CD4-positive, alpha-beta T cell treated with Interleukin-6 for 4 hours (primary cell): ENCODE measurements at places on chromosomes 1 and 21.

DNA sequence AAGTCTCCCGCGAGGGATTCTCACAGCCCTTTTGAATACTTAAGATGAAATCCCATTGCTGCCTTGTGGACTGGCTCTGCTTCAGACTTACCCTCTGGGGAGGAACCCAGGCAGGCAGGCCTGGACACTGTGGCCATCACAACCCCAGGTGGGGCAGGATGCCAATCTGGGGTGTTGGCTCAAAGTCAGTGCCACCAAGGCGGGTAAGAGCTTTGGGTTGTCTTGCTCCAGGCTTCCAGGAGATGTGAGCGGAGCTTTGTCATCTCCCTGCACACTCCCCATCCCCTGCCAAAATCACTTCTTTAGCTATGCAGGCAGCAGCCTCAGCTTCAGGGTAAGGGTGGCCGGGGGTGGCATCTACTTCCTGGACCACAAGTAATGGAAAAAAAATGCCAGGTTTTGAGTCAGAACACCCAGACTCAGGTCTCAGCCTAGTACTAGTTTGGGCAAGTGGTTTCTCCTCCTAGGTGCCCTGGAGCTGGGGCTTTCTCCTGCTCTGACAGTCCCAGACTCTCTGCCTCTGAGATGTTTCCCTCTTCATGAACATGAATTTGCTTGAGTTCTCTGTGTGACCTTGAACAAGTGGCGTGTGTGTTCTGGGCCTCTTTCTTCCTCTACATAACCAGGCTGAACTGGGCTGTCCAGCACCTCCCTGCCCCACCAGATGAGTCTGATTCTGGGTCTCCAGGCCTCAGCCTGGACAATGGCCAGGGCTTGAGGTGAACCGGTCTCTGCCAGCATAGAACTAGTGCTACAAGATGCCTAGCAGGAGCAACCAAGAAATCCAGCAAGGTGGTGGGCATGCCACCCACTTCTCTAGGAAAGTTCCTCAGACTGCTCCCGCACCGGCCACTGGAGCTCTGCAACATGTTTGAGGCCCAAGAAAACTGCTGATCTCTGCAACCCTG is 65.4 kb downstream of the VWA5B1 start:
- DNase-seq, result no peak

- no peak for DNase-seq
Observed at GRCh38 chr21:35520856-35521255, 471.8 kb upstream of the RUNX1 start.

DNA sequence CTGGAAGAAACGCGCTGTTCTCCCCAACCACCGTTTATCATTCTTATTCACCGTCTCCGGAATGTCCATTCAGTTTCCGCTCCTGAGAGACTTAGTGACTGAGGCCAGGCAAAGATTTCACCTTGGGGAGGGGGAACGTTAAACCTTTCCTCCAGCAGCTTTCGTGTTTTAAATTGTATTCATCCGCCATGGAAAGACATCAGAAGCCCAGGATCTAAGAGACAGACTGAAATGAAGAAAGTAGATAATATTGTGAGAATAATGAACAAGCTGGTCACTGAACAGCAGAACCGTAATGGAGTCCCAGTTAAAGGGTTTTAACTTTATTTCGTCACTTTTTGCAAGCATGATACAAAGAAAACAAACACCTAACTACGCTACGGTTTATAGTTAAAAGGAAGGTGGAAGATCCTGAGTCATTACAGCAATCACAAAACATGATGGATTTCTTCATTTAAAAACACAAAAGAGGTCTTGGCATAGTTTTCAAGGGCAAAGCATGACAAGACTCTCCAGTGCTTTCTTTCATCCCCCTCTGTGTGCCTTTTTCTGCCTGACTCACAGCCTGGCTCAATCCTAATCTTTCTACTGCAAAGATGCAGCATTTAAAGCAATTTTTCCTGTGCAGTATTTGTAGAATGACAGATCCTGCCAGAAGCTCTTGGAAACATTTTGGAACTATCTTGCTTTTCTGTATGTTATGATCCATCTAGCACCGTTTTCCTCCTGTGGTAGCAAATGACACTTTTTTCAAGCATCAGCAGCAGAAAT is 722 bp upstream of the SLC19A2 start:
- DNase-seq, result no peak

DNA sequence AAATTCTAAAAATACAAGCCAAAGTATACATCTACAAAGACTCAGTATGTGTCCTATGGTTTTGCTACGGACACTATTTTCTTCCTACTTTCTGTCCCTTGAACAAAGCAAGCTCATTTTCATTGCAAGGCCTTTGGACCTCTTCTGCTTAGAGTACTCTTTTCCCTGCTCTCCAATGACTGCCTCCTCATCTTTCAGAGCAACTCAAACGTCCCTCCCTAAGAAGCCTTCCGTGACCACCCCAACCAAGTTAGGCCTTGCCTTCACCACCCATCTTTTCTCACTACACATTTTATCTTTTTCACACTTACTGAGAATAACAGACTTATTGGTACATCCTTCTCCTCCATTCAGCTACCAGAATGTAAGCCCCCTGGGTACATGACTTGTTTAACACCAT is 39.9 kb downstream of the ENAH start:
- DNase-seq, result no peak

GRCh38 chr1:237239248-237239647 is 197.3 kb downstream of the RYR2 start:
- no peak for DNase-seq

DNA sequence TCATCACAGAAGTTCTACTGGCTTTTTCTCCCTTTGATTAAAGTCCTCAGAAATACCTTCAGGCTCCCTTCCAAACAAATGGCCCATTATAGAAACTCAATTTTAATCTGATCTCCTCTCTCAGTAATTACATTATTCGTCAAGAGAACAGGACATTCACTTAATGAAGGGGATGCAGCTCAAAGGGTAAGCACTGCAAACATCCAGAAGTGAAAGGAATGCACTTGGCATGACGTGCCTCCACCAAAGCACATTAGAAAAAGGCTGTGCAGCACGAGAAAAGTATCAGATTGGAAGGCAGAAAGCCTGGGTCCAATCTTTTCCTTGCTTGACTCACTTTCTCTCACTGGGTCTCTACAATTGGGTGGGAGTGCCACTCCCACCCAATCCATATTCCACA is 222.6 kb upstream of the BEND5 start:
- DNase-seq, result no peak

- DNase-seq, result no peak
Observed at GRCh38 chr1:185490924-185491323, 173.9 kb upstream of the IVNS1ABP start.

- no peak for DNase-seq
Observed at GRCh38 chr1:107535091-107535490, 394.3 kb downstream of the NTNG1 start.

GRCh38 chr21:25911730-25912401 is 177.1 kb downstream of the GABPA start:
- no peak for DNase-seq

DNA sequence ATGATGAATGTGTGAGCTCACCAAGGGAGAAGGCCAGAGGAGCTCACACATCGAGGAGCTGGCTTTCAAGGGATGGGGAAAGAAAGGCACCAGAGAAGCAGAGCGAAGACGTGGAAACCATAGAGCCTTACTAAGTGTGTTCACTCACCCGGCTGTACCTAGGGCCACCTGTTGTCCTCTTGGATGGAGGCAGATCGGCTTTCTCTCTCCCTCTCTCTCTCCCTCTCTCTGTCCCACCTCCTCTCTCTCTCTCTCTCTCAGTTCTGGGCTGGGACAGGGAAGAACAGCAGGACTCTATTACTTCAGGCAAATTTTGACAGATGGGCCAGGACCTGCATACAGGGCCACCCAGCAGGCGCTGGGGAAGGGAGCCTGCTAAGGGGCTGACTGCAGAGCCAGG is 64.8 kb downstream of the HIVEP3 start:
- no peak for DNase-seq

DNA sequence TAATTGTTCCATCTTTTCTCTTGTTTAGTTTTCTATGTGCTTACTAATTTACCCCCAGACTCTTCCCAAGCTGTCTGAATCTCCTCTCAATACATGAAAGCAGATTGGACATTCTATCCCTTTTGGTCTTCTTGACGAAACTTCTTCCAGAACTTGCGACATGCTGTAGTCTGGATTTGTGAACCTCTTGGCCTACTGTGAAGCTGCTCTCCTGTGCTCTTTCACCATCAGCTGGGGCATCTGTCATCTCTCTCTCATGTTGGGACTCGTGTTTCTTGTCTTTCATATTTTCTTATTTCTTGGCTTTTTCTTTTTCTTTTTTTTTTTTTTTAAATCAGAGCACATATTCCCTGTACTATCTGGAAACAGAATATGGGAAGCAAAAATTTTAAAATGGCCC is 6.8 kb downstream of the CPT2 start:
- DNase-seq, result no peak

GRCh38 chr1:161801955-161802354 is 35.8 kb downstream of the ATF6 start:
- DNase-seq, result no peak

DNA sequence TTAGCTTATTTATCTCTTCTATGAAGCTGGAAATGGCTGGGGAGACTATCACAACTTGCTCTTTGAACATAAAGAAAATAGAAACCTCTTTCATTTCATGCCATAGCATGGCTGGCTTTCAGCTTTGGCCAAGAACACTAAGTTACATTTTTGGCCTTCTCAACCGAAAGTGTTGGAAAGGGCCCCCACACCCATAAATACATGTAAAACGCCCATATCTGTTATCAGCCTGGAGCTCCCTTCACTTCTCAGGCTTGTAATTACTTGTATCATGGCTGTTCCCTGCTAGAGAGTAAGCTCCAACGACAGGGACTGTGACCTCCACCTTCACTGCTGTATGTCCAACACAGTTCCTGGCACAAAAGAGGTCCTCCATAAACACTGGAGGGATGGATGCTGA is 12.7 kb upstream of the EIF4G3 start:
- no peak for DNase-seq

DNA sequence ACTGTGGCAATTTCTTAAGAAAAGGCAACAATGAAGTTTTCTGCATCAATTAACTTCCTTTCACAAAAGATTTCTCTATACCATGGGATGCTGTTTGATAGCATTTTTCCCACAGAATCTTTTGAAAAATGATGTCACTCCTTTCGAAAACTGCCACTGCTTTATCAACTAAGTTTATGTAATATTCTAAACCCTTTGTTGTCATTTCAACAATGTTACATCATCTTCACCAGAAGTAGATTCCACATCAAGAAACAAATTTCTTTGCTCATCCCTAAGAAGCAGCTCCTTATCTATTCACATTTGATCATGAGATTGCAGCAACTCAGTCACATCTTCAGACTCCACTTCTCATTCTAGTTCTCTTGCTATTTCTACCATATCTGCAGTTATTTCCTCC is 116.1 kb upstream of the KCND3 start:
- DNase-seq, result no peak

- no peak for DNase-seq
Observed at GRCh38 chr1:219757890-219758289, 145.0 kb upstream of the ZC3H11B start.

- DNase-seq, result no peak
Observed at GRCh38 chr21:41680444-41681347, 86.2 kb downstream of the RIPK4 start.

DNA sequence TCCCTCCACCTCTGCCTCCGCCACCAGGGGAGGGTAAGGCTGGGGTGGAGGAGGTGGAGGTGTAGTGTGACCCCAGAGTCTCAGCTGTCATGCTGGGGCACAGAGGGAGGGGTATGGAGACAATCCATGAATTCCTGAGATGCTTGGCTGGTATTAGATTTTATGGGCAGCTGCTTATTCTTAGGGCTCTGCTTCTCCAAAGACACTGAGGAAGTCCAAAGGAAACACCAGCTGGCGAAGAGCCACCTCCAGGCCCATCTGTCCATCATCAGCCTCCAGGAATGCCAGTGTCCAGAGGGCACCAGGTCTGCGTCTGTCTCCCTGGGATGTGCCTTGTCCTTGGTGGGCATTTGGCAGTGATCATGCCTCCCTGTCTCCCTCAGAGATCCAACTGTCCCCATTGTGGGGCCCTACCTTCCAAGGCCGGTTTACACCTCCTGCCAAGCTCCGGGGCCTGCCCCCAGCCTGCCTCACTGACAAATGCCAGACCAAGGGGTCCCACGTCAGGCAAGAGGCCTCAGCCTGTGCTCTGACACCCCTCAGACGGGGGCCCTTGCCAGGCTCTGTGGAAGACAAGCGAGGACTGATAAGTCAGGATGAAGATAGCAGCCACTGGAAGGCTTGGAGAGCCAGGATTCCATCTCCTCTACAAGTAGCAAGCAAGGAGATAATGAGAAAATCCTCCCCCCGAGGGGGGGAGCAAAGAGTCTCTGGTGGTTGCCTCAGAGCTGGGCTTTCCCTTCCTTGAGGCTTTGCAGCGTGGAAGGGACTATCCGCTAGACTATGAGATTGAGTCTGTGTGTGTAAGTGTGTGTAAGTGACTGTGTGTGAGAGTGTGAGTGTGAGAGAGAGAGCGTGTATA is 1.6 kb downstream of the TNNI1 start:
- no peak for DNase-seq

DNA sequence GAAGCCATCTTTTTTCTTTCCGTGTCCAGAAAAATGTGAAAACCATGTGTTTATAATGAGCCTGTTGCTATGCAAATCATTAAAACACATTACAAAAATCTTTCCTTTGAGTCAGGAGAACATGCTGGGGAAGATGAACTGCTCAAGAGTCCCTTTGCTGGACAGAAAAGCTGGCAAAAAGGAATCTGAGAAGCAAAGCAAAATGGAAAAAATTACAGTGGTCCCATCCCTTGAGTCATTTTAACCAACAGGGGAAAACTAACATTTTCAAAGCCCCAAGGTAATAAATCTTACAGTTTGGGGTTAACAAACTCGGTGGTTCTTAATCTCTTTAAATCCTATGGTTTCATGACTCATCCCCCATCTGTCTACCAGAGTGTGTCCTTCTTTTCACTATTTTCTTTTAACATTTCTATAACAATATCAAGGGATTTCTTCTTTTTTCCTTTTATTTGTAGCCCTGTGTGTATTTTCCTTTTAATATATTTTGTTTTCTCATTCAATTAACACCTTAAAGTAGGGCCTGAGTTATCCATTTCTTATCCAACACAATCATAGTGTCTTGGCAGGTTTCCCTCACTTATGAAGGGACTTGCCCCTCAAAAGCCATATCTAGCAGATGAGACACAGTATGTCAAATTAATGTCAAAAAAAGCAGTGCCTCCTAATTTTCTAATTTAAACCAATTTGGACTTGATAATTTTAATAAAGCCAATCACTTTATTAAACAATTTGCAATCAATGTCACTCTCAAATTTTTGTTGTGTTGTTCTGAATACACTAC is 105.4 kb downstream of the PTPN14 start:
- DNase-seq, result no peak

DNA sequence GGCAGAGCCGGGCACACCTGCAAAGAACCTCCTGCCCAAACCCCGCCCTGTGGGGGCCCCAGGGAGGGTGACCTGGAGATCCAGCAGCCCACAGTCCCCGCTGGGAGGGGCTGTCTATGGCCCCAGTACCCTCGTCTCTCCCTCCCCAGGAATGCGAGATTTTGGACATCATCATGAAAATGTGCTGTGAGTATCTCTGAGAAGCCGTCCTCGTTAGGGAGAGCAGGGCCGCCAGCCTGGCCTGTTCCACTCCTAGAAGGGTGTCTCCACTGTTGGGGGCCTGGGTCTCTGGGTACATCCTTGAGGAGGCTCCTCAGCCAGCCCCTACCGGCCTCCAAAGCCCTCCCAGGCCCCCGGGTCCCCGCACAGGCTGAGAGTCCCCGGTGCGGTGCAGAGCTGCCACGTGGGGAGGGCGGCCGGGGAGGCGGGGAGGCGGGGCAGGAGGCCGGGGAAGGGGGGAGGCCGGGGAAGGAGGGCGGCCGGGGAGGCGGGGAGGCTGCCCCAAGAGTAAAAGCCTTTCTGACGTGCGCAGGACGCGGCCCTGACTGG is 18.7 kb downstream of the COL6A1 start:
- DNase-seq, result no peak

GRCh38 chr1:4664606-4665005 is 10.2 kb downstream of the AJAP1 start:
- DNase-seq, result no peak

- DNase-seq, result peak; percentile 80
Observed at GRCh38 chr1:10909697-10910680, 102.5 kb upstream of the TARDBP start.
